ENCODE measurements at places on chromosomes 5 and 9.

DNA sequence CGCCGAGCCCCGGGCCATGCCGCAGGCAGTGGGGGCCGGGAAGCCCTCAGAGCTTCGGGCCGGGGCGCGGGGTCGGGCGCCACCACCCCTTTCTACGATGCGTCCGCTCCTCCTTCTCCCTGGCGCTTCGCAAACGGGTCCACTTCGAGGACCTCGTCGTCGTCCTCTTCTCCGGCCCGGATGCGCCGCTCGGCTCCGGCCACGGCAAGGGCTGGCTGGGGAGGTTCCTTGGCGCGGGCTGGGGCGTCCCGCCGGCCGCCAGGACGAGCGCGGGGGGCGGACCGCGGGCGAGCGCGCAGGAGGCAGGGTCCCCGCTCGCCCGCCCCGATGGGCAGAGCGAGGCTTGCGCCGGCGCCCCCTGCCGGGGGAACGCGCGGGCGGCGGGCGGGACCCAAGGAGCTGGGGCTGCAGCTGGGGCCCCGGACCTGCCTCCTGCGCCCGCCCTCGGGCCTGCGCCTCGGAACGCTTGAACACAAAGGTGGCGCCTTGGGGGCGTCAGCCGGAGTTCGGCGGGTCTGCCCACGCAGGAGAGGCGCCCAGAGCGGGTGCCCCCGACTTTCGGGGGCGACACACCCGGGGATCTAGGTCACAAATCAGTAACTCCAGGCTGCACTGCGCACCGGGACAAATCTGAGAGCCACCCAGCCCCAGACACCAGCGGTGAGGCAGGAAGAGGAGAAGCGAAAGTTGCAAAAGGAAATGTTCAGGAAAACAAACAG, at the start of gene ROR2:
TSS of gene ROR2 (minus strand) at position 283 of the 719 bp plus-strand sequence.
- peak; percentile 32 for DNase-seq

DNA sequence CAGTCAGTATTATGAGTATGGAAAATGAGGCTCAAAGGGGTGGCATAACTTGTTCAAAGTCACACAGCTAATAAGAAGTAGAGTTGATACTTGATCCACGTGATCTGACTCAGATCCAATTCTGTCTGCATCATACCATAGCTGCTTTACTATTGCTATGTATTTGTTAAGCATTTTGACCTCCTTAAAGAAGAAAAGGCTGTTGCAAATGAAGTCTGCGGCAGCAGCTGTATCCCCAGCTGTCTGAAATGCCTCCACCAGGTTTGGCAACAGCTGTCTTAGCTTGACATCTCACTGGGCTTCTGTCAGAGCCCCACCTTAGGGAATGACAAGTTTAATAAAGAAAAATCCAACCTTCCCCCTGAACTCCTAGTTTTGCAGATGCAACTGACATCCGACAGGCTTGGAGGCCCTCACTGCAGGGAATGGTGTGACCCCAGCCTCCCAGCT, 75.6 kb upstream of the SLC44A1 start:
- DNase-seq: peak; percentile 48

DNA sequence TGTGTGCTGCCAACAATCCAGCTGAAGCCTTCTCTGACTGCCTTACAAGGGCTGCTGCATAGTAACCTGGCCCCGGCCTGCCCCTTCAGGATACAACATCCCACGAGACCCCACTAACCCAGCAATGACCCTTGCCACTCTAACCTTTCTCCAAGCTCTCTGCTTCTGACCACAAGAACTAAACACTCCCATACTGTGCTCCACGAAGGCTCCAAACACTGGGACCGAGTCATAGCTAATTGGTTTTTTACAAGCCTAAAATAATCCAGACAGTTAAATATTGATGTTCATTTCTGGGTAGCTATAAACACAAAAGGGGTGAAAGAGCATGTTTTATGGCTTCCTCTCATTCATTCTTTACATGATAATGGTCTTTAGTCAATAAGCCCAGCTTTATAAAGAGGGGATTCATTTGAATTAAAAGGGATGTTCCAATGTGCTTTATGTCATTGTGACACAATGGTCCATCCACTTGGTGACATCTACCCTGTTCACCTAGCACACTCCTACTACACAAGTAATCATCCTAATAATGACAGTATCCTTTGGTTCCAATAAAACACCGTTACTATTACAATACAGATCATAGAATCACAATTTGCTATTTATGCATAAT, 16.2 kb upstream of the TLE4 start:
- DNase-seq: no peak

DNA sequence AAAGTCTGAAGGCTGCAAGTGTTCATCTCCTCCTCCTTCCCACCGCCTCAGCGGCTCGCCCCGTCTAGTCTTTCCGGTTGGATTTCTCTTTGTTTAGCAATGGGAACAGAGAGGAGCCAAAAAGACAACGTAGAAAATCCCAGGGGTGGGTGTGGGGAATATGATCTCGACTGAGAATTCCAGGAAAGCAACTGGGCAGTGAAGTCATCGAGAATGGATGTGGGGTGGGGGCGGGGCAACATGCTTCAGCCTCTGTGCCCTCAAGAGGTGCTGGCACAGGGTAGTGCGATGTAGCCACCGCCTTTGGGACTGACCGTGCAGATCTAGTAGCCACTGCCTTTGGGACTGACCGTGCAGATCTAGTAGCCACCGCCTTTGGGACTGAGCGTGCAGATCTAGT, 12.9 kb downstream of the MSX2 start:
- DNase-seq: no peak

- no peak for DNase-seq
These were observed 1866.1 kb upstream of the NUDT12 start for GRCh38 chr5:105428451-105429380.

DNA sequence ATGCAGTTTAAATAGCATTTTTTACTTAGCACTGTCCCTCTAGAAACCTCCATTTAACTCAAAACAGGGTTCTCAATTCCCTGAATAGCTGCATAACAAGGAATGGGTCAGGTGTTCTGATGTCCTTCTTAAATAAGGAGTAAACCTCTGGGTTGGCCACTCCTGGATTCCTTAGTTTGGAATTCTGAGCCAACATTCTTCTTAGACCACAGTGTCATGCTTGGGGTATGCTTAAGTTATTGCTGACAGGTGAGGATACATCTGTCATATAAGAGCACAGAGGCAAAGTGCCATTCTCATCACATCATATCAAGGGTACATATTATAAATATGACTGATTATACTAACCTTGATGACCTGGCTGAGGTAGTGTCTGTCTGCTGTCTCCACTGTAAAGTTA, 179.9 kb upstream of the SEMA6A start:
- no peak for DNase-seq

- no peak for DNase-seq
These were observed 4.8 kb upstream of the GRIA1 start for GRCh38 chr5:153485641-153486040.

Measured in fibroblast of gingiva (primary cell).